ENCODE measurements at places on chromosomes 16 and 17.

- no peak for DNase-seq
Observed at GRCh38 chr17:2814049-2814448, 17.8 kb downstream of the RAP1GAP2 start.

DNA sequence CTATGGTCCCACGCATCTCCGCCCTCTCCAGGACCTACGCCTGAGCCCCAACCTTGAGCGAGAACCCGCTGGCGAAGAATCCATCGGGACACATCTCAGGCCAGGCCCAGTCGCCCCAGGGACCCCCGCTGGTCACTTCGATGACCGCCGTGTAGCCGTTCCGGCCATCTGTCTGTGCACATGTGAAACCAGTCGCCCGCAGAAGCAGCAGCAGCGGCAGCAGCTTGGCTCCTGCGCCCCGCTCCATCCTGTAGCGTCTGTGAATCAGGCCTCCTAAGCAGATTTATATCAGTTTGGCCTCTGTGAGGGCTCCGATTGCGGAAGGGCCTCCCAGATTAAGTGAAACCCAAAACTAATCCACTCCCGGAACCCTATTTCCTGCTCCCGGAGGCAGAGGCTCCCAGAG, at the start of gene VMO1:
VMO1 (minus strand) TSS at position 259 of the 406 bp plus-strand sequence; CDS start at position 247, 12 bp downstream.
- no peak for DNase-seq

DNA sequence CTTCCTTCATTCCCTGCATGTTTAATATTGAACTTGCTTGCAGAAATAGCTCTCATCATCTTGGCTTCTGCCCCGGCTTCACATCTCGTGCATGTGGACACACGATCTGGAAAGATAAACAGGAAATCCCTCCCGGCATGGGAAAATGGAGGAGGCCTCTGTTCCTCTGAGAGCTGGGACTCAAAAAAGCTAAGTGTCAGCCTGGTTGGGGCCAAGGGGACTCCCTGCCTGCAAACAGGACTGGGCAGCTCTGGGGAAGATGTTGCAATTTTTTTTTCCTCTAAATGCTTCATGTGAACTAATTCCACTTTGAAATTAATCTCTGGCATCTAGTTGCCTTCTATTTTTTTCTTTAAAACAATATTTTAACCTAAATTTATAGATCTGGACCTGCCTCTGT, 24.8 kb downstream of the ITPRIPL2 start:
- no peak for DNase-seq

GRCh38 chr16:28090646-28091377, 27.3 kb upstream of the GSG1L start:
- no peak for DNase-seq

- no peak for DNase-seq
Observed at GRCh38 chr16:26606381-26607150, 460.2 kb upstream of the C16orf82 start.

GRCh38 chr16:56279132-56279531, 87.8 kb downstream of the GNAO1 start:
- DNase-seq: no peak

DNA sequence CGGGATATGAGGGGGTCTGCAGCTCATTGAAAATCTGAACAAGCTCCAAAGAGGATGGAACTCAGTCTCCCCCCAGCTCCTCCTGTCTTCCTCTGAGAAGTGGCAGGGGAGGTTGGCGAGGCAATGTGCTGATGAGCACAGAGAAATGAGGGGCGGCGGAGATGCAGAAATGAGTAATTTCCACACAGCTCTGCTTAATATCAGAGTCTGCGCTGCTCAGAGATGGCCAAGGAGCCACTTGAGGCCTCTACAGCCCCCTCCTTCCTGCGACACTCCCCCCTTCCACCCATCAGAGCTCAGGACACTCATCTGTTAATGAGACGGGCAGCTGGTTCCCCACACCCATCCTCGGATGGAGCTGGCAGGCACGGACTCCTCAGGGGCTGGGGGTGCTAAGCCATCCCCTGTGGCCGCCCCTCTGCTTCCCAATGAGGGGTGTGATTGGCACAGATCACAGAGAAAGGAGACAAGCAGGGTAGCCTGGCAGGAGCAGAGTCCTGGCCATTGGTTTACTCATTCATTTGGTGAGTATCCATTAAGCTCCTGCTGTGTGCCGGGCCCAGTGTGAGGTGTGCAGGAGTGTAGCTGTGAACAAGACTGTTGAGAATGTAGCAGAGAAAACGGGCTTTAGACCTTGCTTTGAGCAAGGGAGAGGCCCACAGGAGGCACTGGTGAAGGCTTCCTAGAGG, 12.7 kb upstream of the CRHR1 start:
- DNase-seq: no peak

GRCh38 chr17:44360826-44361225, 2.8 kb downstream of the FAM171A2 start:
- no peak for DNase-seq

- DNase-seq: no peak
Observed at GRCh38 chr16:59500601-59501000, 766.5 kb upstream of the GOT2 start.

DNA sequence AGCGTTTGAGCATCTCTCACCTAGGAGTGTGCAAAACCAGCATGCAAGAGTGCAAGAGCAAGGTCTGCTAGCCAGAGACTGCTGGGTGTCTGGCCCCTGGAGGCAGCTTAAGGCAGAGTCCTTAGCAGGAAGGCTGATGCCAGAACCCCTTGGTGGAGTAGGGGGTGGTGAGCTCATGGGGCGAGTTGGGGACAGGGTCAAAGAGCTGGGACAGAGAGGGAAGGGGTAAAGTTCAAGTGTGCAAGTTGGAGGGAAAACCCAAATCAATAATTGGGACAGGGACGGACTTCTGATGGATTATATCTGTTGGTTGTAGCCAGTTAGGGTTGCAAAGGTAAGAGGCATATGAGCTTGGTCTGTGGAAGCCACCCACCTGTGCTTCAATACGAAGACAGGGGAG, 443.6 kb upstream of the CDH5 start:
- no peak for DNase-seq

DNA sequence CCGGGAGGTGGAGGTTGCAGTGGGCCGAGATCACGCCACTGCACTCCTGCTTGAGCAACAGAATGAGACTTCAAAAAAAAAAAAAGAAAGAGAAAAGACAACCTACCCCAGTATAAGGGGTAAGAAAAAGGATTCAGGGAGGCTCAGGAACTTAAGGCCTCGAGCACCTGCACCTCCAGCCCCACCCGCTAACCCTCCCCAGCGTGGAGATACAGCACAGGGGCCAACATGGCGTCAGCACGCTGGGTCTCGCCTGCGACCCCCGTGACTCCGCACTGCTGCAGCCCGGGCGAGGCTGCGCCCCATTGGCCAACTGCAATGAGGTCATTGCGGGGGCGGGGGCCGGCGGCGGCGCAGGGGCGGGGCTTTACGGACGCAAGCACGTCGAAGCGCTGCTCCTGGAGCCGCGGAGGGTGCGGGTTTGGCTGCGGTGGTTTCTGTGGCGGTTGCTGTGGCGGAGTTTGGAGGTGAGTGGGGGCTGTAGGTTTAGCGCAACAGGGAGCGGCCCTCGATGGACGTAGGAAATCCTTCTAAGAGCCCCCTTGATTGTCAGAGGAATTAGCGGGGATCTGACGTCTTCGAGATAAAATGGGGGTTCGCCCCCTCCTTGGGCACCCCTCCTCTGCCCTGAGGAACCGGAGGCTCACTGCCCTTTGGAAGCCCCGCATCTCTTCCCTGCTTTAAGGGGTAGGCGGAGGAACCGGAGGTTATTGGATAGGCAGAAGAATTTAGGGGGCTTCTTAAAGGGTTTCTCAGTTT, at the start of gene ATP6V0A1:
ATP6V0A1 (plus strand) TSS at position 382 of the 759 bp plus-strand sequence. CDS start 2,017 bp downstream, outside the sequence.
- DNase-seq: peak; percentile 63

GRCh38 chr16:89765292-89765830, 44.0 kb downstream of the ZNF276 start:
- no peak for DNase-seq

GRCh38 chr17:60421273-60422161, 772 bp upstream of the CHCT1 start:
- no peak for DNase-seq

- no peak for DNase-seq
Observed at GRCh38 chr17:64457156-64457555, 8.2 kb downstream of the MILR1 start.

DNA sequence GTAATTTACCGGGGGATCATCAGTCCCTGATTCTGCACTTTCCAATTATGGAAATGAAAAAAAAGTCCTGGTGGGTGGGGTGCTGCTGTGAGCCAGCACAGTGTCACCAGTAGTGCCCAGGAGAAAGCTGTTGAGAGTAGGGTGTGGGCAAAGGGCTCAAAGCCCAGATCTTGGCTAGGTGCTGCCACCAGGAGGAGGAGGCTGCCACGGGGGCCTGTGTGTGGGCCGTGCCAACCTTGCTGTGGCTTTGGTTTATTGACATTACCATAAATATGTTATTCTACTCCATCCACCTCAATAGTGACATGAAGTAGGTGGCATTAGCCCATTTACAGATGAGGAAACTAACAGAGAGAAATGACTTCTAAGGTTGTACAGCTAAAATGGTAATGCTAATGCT, 6.7 kb upstream of the PRPSAP2 start:
- DNase-seq: no peak

DNA sequence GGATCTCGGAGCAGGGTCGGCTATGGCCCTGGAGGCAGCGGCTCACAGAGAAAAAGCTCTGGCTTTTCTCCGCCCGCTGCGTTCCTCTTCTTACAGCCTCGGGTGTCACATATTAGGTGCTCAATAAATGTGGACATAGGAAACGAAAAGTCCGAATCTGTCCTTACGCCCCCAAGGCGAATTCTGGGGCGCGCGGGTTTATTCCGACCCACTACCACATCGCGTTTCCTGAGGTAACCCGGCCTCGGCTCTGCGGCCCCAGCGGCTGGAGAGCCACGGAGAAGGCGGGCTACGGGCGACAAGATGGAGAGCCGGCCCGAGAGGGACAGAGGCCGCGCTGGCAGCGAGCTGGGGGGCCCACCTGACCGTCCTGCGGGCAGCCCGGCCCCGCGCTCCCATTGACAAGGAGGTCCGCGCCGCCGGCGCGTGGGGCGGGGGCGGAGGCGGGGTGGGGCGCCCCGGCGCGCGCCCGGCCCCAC, 573 bp upstream of the GNAO1 start:
- no peak for DNase-seq

DNA sequence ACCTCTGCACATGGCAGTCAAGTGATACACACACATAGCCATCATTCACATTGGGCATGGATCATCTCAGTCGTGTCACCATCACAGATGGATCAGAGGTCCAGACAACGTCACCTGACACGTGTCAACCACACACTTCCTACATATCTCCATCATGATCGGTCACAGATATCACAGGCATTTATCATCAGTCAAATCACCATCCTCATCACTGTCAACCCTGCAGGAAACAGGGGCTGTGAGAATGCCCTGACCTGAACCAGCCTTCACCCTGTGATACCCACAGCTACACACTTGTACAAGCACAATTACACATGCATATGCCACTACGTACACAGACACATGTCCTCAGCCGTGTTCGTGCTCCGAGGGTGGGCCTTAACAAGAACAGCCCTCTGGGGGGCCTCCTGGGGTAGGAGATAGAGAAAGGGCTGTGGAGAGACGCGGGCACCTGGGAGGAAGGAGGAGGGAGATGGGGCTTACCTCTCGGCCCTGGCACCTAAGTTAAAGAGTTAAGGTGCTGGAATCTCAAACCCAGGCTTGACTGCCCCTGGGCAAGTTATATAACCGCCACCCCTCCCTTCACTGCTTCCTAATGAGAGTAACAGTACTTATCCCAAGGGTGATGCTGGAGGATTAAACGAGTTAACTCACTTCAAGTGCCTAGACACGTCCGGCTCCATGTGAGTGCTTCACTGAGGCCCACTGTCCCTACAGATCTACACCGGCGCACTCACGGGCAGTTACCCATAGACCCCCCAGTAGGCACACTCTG, 1.1 kb downstream of the SLC12A4 start:
- DNase-seq: no peak

DNA sequence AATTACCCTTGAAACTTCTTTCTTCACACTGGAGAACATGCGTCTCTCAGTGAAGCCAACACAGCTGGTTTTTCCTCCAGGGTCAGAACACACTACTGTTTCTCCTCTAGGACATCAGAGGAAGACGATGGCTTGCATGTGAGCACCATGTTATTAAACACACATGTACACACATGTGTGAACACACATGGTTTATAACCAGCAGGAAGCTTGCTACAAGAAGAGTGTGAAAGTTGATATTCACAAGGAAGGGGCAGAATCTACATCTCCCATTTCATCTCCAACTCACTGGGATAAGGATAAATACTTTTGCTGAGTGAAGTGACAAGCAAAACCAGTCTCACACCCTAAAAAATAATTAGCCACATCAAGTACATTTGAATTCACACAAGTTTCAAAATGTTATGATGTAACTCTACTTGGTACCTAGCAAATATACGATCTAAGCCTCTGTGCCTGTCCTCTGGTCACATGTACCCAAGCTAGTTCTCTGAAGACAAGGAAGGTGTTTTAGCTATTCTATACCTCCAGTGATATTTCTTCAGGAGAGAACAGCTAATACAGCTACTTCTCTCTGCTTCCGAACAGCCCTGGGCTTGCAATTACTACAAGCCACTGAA, 127.7 kb downstream of the PARN start:
- no peak for DNase-seq

- no peak for DNase-seq
Observed at GRCh38 chr17:19334331-19334730, 28.2 kb downstream of the B9D1 start.

DNA sequence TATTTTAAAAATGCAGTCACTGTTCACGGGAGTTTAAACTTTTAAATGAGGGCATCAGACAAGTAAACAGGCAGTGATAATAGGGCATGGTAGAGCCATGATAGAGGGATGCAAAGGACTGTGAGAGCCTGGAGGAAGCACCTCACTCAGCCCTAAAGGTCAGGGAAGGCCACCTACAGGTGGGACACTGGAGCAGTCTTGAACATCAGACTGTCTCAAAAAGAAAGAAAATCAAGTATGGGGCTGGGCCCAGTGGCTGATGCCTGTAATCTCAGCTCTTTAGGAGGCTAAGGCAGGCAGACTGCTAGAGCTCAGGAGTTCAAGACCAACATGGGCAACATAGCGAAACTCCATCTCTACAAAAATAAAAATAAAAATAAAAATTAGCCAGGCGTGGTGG, 31.0 kb upstream of the DHRS7B start:
- no peak for DNase-seq

DNA sequence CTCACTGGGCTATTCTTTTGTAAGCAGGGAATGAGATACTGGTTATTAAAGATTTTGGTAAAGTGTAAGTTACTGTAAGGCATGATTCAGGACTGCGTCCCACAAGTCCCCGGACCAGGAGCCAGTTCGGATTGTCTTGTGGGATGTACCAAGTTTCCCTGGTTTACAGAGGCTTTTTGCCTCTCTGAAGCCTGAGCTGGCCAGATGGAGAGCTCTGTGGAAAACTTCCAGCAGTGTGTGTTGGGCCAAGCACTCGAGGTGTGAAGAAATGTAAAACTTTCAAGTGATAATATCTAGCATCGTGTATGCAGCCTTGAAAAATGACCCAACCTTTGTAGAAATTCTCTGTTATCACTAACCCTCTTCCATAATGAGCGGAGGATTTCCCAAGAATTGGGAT, 2.4 kb downstream of the EPN2 start:
- no peak for DNase-seq

All from cerebellar nuclear complex (tissue), 1 donor.